EH (cell line): ENCODE measurements at places on chromosomes 4 and X.

- no peak for DNase-seq
These were observed 74.9 kb upstream of the GUCY1A1 start for GRCh38 chr4:155591738-155592143.

- DNase-seq: peak; percentile 44
These were observed 105.9 kb upstream of the SLC7A11 start for GRCh38 chr4:138348055-138348454.

GRCh38 chr4:20178902-20179576 is 72.7 kb upstream of the SLIT2 start:
- DNase-seq: no peak

DNA sequence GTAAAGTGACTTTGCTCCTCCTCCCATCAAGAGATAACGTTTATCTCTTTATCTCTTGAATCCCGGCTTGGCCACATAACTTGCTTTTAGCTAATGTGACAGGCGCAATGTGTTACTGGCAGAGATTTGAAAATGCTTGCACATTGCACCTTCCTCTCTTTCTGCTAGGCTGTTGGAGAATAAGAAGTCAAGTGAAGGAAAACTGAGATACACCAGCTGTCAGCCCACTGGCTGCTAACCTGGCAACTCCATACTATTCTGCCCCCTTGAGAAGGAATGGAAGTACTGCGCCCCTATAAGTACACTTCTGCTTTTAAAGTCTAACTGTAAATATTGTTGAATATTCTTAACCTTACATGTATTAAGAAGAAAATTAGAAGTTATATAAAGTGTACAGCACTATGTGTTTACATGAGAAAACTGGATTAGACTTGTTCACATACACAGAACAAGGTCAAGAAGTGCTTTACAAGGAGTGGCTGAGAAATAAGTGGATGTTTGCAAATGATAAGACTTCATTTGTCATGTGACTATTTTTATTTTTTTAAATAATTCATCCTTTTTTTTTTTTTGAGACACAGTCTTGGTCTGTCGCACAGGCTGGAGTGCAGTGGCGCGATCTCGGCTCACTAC is 424.5 kb upstream of the CTSO start:
- peak; percentile 69 for DNase-seq

DNA sequence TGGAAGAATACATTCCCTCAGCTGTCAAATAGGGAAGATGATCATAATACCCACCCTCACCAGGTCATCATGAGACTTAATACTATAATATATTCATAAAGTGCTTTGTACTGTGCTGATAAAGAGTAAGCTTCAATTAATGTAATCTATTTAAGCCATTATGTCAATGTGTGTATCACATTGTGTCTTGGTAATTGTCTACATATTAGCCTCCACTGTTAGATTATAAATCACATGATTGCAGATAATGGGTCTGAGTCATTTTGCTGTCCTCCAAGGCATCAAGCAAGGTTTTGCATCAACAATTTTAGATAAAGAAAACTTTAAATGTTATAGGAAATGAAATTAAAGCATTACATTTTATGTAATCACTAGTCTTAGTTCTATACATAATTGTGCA is 45.2 kb upstream of the CEP135 start:
- DNase-seq: no peak

DNA sequence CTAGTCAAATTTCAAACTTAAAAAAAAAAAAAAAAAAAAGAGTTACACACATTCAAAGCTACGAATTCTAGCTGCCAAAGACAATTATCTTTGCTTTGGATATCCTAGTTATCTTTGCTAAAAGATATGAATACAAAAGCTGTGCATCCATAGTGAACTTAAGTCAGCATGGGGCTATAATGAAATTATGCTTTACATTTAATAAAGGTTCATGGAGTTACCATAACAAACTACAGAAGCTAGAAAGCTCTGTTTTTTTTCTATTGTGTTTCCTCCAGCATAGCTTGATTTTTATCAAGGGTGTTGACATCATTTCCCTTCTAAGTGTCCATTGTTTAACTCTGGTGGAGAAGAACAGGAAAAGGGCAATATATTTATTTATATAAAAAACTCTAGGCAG is 234.1 kb downstream of the ANKRD50 start:
- peak; percentile 20 for DNase-seq

DNA sequence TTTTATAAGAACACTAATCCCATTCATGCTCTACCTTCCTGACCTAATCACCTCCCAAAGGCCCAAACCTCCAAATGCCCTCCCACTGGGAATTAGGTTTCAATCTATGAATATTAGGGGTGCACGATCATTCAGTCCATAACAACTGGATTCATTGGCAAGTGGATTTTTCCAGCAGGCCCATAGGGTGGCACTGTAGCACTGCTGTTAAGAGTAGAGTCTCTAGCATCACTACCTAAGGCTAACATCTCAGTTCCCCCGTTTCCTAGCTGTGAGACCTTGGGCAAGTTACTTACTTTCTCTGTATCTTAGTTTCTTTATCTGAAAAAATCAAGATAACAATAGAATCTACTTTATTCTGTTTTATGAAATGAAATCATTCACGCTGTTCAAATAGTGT is 315.8 kb downstream of the STIM2 start:
- peak; percentile 70 for DNase-seq

- no peak for DNase-seq
These were observed 27.5 kb upstream of the SULT1B1 start for GRCh38 chr4:69787879-69788278.

DNA sequence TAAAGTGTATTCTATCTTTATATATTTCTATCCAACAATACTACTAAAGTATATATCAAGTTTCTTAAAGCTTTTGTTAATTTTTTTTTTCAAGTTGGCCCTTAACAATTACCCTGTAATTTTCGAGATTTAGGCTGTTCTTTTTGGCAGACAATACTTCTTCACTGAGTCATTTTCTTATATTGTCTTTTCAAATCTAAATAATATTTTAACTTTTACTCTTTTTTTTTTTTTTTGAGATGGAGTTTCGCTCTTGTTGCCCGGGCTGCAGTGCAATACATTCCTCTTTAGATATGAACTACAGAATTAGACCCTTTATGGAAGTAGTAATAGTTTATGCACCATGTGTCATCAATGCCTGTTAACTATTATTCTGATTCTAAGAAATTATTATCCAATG is 120.7 kb downstream of the GLRA3 start:
- no peak for DNase-seq

- DNase-seq: no peak
These were observed 77.4 kb downstream of the MBNL3 start for GRCh38 chrX:132411310-132411977.

DNA sequence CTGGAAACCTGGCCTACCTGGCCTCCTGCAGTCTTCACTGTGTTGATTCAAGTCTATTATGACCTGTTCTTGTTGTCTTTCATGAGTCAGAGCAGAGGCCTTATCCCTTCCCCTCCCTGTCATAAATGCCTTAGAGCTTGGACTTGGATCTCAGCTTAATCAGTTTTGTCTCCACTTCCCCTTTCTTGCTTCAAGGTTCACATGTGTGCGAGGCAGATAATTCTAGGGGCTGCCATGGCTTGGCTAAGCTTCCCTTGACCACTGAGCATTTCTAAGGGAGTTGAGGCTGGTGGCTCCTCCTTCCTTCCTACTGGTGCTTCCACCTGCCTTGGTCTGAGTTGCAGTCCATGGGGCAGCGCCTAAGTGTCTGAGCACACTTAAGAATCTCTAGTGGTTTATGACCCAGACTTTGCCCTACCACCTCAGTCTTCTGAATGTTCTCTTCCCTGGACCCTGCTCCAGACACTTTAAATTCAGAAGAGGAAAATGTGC is 1.7 kb upstream of the HEPH start:
- DNase-seq: no peak

GRCh38 chr4:36363024-36363423 is 81.6 kb downstream of the DTHD1 start:
- DNase-seq: no peak

- peak; percentile 48 for DNase-seq
These were observed 6.7 kb upstream of the MSX1 start for GRCh38 chr4:4852591-4853362.

GRCh38 chrX:70979136-70979762 is 48.4 kb upstream of the SLC7A3 start:
- peak; percentile 60 for DNase-seq

DNA sequence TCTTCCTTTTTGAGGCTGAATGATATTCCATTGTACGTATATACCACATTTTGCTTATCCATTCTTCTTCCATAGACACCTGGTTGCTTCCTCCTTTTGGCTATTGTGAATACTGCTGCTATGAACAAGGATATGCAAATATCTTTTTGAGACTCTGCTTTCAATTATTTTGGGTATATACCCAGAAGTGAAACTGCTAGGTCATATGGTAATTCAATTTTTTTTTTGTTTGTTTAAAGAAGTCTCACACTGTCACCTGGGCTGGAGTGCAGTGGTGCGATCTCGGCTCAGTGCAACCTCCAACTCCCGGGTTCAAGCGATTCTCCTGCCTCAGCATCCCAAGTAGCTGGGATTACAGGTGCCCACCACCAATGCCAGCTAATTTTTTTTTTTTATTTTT is 75.3 kb downstream of the METTL14 start:
- DNase-seq: no peak

DNA sequence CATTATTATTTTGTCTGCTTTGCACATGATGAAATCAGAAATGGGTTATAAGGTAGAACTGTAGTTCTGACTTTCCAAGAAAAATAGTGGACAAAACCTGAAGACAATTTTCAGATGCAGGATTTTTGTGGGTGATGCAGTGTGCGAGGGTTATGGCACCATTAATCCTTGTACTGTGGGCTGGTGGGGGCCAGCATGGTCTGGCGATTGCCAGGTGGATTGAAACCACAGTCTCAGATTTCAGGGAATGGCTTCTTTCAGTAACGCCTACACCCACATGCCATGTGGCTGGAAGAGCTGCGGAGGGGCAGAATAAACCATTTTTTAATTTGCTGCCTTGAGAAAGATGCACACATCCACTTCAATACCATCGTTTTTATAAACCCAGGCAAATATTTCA is 150.5 kb downstream of the ARSF start:
- peak; percentile 11 for DNase-seq

- DNase-seq: no peak
These were observed 2375.8 kb upstream of the TENM3 start for GRCh38 chr4:179867300-179867878.

DNA sequence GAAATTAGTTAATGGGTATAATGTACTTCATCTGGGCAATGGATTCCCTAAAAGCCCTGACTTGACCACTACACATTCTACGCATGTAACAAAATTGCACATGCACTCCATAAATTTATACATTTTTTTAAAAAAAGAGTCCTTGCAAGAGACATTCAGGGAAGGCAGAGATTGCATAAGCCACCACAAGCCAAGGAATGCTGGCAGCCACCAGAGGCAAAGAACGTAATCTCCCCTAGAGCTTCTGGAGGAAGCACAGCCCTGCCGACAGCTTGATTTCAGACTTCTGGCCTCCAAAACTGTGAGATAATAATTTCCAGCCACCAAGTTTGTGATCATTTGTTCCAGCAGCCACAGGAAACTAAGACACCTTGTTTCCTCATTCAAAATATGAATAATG is 185.6 kb upstream of the GALNT7 start:
- DNase-seq: peak; percentile 20

GRCh38 chr4:164779811-164780216 is 25.9 kb downstream of the SMIM31 start:
- peak; percentile 42 for DNase-seq

DNA sequence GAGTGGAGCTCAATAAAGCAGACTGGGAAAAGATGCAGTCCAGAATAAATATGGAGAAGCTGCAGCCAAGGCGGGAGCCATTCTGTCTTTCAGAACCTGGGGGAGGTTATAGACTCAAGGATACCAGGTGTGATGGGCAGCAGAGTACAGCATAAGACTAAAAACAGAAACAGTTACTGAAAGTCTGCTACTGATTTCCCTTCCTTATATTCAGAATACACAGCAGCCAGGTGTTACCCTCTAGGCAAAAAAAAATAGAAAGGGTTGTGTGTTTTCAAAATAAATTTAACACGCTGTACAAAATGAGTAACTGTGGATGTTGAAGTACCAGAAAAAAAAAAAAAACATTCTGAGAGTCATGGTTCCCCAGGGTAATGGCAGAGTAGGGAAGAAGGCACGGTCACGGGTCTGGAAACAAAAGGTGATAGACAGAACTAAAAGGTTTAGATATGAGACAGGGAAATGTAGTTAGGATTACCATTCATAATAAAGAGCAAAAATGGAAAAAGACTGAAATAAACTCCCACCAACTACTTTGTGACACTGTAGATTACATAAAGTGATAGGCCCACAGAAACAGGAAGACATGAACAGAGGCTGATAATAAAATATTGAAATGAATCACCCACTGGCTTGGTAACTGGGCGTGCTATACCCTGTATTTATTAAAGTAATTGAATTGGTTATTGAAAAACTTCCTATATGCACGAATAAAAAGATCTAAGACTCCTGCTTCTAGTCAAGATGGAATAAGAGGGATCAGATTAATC is 10.8 kb upstream of the HHIP start:
- DNase-seq: no peak

GRCh38 chrX:107429090-107429489 is 20.4 kb upstream of the FRMPD3 start:
- DNase-seq: peak; percentile 32

DNA sequence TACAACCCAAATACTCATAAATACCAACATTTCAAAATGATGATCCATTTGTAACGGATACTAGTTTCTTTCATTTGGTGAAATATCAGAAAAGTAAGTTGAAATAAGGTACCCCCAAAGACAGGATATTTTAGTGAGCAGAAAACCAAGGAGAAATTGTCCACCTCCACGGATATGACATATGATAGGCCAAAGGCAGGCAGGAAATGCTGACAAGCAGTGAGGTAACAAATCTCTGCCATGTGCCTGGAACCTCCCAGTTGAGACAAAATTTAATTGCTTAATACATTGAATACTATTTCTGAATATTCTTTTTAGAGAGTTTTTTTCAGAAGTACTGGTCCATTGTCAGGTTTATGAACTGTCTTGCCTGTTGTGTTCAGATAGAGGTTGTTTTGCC is 118.8 kb downstream of the GATB start:
- DNase-seq: no peak

GRCh38 chr4:186695392-186695791 is 28.3 kb downstream of the FAT1 start:
- no peak for DNase-seq

- no peak for DNase-seq
These were observed 344.4 kb downstream of the NR3C2 start for GRCh38 chr4:148097801-148098200.

- peak; percentile 83 for DNase-seq
These were observed 9.4 kb downstream of the ARHGAP10 start for GRCh38 chr4:147741190-147741788.

GRCh38 chr4:33107814-33108213 is 2387.6 kb downstream of the PCDH7 start:
- peak; percentile 57 for DNase-seq

GRCh38 chr4:4800646-4801408 is 58.6 kb upstream of the MSX1 start:
- DNase-seq: peak; percentile 64

DNA sequence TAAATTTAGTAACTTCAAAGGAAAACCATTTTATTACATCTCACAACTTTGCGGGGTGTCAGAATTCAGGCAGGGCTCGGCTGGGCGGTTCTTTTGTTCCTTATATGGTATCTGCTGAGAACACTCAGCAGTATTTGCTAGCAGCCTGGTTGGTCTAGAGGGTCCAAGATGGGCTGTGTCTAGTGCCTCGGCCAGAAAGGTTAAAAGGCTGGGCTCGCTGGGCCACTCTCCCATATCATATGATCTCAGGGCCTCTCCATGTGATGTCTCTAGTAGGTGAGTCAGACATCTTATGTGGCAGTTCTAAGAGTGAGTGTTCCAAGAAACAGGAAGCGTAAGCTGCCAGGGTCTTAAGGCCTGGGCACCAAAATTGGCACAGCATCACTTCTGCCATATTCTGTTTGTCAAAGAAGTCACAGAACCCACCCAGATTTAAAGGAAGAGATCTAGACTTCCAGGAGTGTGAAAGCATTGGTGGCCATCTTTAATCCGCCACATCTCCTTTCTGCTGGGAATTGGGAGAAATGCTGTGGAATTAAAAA is 100.9 kb upstream of the ATP6AP2 start:
- no peak for DNase-seq
